Activated T-cell treated with anti-CD3 and anti-CD28 coated beads, Interleukin-2, amount 50 U/mL, for 48 hours (primary cell): ENCODE measurements at places on chromosomes 11 and 22.

- DNase-seq, result no peak
These were observed 25.7 kb upstream of the MYRF start for GRCh38 chr11:61726775-61727174.

DNA sequence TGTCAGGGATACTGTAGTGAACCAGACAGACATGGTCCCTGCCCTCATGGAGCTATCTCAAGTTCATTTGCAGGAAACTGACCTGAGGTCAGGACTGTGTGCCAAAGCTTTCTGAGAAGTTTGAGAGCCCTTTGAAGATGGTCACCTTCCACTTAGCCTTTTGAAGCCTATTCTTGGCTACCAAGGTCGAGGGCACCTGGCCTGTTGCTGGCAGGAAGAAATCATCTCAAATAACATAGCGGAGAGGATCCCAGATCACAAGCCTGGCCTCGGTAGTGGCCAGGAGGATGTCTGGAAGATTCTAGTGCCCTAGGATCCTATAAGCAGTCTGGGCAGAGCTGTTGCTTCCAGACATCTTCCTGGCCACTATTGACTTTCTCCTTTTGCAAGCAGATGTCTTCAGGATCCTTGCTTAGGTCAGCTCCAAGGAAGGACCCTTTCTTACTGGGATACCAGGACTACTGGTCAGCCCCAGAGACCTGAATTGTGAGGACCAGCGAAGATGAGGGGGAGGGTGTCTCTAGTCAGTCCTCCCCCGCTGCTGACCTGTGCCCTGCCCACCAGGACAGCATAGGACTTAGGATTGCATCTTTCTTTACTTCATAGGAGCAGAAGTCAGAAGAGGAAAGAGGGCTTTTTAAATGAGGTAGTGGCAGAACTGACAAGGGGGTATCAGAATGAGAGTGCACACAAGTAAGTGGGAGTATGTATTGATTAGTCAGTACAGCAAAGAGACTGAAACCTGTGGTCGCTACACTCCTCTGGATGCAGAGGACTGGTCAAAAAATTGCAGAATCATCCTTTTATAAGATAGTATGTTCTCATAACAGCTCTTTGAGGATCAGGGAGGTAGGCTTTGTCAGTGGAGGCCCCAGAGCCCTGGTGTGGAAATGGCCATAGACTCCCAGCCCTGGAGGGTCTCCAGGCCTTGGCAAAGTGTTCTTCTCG is 94.8 kb downstream of the TEAD1 start:
- DNase-seq, result no peak

- DNase-seq, result no peak
These were observed 4.6 kb downstream of the HMBS start for GRCh38 chr11:119089319-119089718.

GRCh38 chr11:65112546-65113360 is 1.1 kb downstream of the TM7SF2 start:
- peak; percentile 81 for DNase-seq

GRCh38 chr11:91078221-91078620 is 855.4 kb upstream of the CHORDC1 start:
- no peak for DNase-seq

- DNase-seq, result no peak
These were observed 14.7 kb downstream of the KCNQ1OT1 start for GRCh38 chr11:2685051-2685450.

GRCh38 chr11:46055371-46055770 is 65.9 kb downstream of the PHF21A start:
- DNase-seq, result no peak
